ENCODE measurements at places on chromosomes 16 and 17. TPM values are rescaled to one million over a fixed set of nuclear protein-coding genes. Genes with fewer than 3 reads are reported as not detected.

Gene KRT36
- total RNA-seq: not detected

Gene HAP1
- 1.7 TPM for total RNA-seq

Gene HBQ1
- 8.2 TPM for total RNA-seq

Gene C1QL1
- total RNA-seq: 30.6 TPM

Gene EPX
- total RNA-seq: not detected

Gene MYL11
- total RNA-seq: 0.88 TPM

Gene MEOX1
- total RNA-seq: not detected

Gene EFNB3
- total RNA-seq: 1.2 TPM

Gene USP6
- total RNA-seq: not detected

Gene SLC38A8
- not detected for total RNA-seq

Gene TBC1D3C
- total RNA-seq: not detected

Gene ZCCHC14
- 9.5 TPM for total RNA-seq

Gene CFDP1
- 61.3 TPM for total RNA-seq

Gene KRT9
- not detected for total RNA-seq

Gene TPSD1
- total RNA-seq: not detected

Gene CTRB2
- not detected for total RNA-seq

Gene E4F1
- 28.6 TPM for total RNA-seq

Gene MAP2K6
- total RNA-seq: 6.5 TPM

Gene PTGES3L
- 1.2 TPM for total RNA-seq

Gene OTOP2
- not detected for total RNA-seq

Gene MRPL58
- 75.1 TPM for total RNA-seq

Gene CASKIN2
- total RNA-seq: 12.7 TPM

Gene SLC2A4
- 0.57 TPM for total RNA-seq

Gene HASPIN
- total RNA-seq: 11.9 TPM

Gene GALR2
- 1.5 TPM for total RNA-seq

Gene FOXC2
- total RNA-seq: 4.9 TPM

Gene NPIPB13
- total RNA-seq: 3.2 TPM

Gene PCTP
- total RNA-seq: 18.7 TPM

Gene DPEP1
- total RNA-seq: 1.6 TPM

Gene PDILT
- not detected for total RNA-seq

Gene DPEP3
- not detected for total RNA-seq

Gene TPSAB1
- total RNA-seq: not detected

Gene RAPGEFL1
- total RNA-seq: 2.8 TPM

Gene ITGA3
- 379 TPM for total RNA-seq

Gene CASKIN1
- total RNA-seq: 0.35 TPM

Gene SPATA32
- total RNA-seq: 0.16 TPM

Gene RAB26
- total RNA-seq: 3.5 TPM

Gene SLC13A2
- 0.15 TPM for total RNA-seq

Gene KRTAP9-2
- not detected for total RNA-seq

Gene CYTH1
- 72.2 TPM for total RNA-seq

Gene CCDC43
- total RNA-seq: 29.8 TPM

Gene NAGLU
- total RNA-seq: 42.8 TPM

Gene WFIKKN1
- 0.23 TPM for total RNA-seq

Gene SYCE1L
- 7.3 TPM for total RNA-seq

Gene ANKS4B
- 0.03 TPM for total RNA-seq

Gene ANTKMT
- total RNA-seq: 54.5 TPM

Gene SLC22A31
- total RNA-seq: 1.2 TPM
